ENCODE measurements at places on chromosomes 6 and 20.
A peak's percentile ranks its signal among the peaks of the same experiment; 100 is the strongest.

- DNase-seq: no peak
Observed at GRCh38 chr20:61857414-61857775, 208.3 kb downstream of the TAF4 start.

- DNase-seq: peak; percentile 83
Observed at GRCh38 chr6:53794720-53795339, at the start of gene LRRC1. LRRC1 (plus strand) TSS chr6:53795005; CDS start chr6:53795257, 252 bp downstream.

GRCh38 chr6:156816505-156816904 lies 39.3 kb downstream of the ARID1B start:
- no peak for DNase-seq

GRCh38 chr20:47296950-47297349 lies 59.5 kb downstream of the ZMYND8 start:
- no peak for DNase-seq

DNA sequence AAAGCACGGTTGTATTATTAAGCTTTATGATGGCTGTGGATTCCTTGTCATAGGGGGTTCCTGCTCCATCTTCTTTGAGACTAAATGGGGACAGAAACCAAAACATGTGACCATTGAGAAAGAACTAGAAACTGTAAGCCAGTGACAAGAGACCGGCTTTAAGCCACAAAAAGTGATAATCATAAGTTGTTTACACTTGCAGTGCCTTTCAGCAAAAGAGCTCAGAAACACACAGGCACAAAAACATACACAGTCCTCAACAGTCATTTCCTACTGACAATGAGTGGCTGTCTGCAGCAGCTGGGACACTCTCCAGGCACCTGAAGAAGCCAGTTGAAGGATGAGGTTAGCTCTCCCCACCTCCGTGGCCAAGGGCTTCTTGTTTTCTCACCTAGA lies 20.0 kb upstream of the UBE2J1 start:
- no peak for DNase-seq

GRCh38 chr6:45045253-45045601 lies 282.9 kb upstream of the RUNX2 start:
- no peak for DNase-seq

DNA sequence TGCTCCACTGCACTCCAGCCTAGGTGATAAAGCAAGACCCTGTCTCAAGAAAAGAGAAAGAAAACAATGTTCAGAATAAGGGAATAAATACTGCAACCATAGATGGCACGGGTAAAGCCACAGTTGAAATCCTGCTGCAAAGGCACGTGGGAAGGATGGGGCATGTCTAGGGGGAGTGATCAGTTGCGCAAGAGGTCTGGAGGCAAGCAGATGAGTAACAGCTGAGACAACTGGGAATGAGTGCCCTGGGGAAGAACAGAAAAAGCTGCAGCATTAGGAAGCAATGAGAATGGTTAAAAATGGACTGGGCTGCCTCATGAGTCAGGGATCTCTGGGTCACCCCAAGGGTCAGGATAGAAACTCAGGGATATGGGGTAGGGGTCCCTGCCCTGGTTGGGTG lies 96.3 kb downstream of the GMPR start:
- no peak for DNase-seq

DNA sequence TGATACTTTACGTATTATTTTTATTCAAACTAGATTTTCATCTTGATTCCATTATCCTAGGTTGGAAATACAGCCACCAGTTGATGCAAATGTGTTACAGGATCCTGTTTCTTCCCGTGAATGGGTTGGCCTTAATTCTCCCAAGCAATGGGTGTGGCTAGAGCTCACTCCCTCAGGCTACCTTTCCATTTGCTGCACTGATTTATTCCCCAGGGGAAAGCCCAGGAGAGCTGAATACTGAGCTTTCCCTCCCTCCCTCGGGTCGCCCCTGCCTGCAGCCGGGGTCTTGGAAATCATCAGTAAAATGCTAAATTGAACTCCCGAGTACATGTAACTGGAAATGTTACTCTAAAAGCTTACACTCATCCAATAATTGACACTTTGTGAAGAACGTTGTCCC lies 9.9 kb downstream of the SMOC2 start:
- no peak for DNase-seq

GRCh38 chr20:34222208-34222607 lies 19.0 kb upstream of the ASIP start:
- no peak for DNase-seq

DNA sequence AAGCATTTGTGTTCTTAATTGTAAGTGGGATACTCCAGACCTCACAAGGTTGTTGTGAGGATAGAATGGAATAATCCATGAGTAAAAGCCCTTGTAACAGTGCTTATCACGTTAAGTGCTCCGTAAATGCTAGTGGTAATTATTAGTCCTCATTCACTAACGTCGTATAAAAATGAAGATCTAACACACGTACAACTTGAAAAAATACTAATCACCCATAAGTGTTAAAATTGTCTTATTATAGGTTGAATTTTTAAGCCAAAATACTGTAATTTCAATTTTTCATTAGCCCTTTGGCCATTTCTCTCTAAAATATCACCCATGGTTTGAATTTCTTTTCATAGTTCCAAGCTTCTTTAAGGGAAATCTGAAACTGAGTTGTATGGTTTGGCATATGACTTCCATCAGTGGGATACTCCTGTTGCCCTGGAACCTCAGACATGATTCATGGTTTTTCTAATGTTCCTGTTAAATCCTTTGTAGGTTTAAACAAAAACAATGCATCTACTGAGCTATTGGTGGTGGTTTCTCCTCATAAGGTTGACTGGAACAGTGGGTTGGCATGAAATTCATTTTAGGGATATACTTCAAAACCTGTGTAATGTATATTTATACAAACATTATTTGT lies 19.1 kb downstream of the XRN2 start:
- DNase-seq: no peak

DNA sequence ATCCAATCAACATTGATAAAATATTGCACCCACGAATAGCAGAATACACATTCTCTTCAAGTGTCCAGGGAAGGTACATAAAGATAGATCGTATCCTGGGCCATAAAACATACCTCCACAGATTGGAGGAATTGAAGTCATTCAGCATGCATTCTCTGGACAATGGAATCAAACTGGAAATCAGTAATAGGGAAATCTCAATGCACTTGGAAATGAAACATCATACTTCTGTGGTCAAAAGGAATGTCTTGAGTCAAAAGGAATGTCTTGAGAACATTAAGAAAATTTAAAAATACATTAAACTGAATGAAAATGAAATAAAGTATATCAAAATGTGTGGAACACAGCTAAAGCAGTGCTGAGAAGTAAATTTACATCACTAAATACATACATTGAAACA lies 138.8 kb downstream of the TFAP2A start:
- DNase-seq: no peak

GRCh38 chr6:136503303-136504029 lies 46.8 kb downstream of the MAP7 start:
- no peak for DNase-seq

GRCh38 chr6:130520801-130521200 lies 155.0 kb downstream of the TMEM200A start:
- DNase-seq: no peak

- DNase-seq: no peak
Observed at GRCh38 chr6:72956272-72956671, 269.0 kb downstream of the KHDC1L start.

- DNase-seq: no peak
Observed at GRCh38 chr20:7214081-7214740, 446.7 kb downstream of the BMP2 start.

GRCh38 chr6:24972311-24972958 lies 36.7 kb upstream of the RIPOR2 start:
- no peak for DNase-seq

GRCh38 chr6:84665401-84665800 lies 99.0 kb downstream of the TBX18 start:
- no peak for DNase-seq

GRCh38 chr6:21494505-21494904 lies 99.0 kb upstream of the SOX4 start:
- DNase-seq: no peak

DNA sequence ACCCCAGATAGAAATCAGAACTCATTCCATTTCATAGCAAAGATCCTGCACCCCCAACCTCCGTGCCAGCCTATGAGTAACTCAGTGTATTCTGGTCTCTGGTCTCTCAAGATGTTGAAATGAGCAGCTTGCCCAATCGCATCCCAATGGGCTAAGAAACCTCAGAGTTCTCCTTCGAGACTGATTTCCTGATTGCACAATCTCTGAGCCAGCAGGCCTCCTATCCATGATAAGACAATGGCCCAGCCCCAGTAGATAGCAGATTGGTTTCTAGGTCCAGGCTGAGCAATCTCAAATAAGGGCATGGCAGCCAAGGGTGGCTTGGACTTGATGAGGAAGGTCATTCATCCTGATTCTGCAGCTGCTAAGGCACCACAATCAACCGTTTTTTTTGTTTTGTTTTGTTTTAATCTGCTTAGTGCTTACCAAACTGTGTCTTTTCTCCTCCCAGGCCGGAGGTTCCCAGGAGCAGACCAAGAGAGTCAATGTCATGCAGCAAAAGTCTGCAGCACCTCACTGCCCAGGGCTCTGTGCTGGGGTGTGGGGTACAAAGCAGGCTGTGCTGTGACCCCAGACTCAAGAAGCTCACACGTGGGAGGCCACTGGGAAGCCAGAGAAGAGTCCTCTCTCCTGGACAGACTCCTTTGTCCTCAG lies 125.1 kb upstream of the NXT1 start:
- DNase-seq: no peak

GRCh38 chr20:8118039-8118438 lies 14.0 kb upstream of the PLCB1 start:
- no peak for DNase-seq

- no peak for DNase-seq
Observed at GRCh38 chr6:71279321-71279720, 9.3 kb upstream of the OGFRL1 start.

- no peak for DNase-seq
Observed at GRCh38 chr6:100460650-100461204, 4.0 kb downstream of the SIM1 start.

DNA sequence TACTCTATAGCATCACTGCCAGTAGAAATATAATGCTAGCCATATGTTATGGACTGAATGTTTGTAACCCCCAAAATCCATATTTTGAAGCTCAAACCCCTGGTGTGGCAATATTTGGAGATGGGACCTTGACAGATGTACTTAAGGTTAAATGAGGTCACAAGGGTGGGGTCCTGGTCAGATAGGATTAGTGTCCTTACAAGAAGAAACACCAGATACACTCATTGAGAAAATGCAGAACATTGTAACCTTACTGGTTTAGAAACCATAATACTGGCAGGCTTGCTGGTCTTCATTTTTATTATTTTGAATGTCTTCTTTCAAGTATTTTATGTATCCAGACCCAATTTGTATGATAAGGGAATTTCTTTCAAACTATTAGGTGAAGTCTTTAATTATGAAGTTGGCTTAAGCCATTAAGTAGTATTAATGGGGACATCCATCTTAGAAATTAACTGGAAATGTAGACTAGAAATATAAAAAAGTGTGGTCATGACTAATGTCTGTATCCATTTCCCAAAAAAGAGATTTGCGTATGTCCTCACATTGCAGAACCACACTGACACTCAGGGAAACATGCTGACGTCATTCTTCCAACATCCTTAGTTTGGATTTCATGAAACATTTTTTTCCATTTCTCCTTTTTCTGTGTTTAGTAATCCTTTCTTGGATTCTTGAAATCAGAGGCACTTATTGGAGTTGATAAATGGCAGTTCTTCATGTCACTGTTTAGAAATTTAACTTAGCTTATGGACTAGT lies 32.4 kb downstream of the SLC16A10 start:
- DNase-seq: no peak

DNA sequence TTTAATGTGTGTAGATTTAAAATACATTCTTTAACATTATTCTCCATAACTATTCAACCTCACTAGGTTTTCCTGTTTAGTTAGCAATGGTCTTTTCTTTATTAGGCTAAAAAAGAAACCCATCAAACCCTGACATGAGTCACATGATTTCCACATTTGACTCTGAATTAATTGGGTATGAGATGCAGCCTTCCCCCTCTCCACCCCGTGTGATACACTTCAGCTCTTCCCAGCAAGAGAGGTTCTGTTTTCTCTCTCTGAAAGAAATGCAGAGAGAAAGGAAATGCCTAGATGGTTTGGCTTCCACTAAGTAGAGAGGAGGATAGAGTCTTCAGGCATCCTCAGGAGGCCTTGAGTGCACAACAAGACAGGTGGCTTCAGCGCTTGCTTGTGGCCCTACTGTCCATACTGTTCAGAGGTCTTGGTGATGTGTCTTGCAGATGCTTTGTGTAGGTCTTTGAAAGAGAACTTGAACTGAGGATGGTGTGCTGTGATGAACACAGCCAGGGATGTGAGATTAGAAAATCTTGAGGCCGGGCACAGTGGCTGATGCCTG lies 17.3 kb downstream of the FARS2 start:
- no peak for DNase-seq

- DNase-seq: no peak
Observed at GRCh38 chr20:39010496-39010895, 48.4 kb downstream of the DHX35 start.

DNA sequence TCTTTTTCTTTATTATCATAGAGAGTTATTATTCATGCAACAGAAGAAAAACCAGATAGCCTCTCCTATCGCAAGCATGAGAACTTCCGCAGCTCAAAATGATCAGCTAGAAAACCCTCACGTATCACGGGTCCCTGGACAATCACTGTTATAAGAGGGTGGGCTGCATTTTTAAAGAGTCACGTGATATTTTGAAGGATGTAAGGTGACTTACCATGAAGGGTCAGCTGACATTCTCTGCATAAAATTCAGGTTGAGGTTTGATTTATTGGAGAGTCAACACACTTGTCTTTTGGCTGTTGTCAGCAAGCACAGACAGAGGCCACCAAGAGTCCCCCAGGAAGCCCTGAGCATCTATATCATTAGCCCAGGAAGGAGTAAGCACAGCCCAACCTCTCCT lies 39.5 kb downstream of the ID4 start:
- DNase-seq: no peak

GRCh38 chr6:69771158-69771906 lies 25.5 kb downstream of the LMBRD1 start:
- no peak for DNase-seq

GRCh38 chr6:148518511-148519156 lies 176.0 kb downstream of the SASH1 start:
- no peak for DNase-seq

GRCh38 chr20:50038574-50038991 lies 55.8 kb downstream of the SNAI1 start:
- no peak for DNase-seq

DNA sequence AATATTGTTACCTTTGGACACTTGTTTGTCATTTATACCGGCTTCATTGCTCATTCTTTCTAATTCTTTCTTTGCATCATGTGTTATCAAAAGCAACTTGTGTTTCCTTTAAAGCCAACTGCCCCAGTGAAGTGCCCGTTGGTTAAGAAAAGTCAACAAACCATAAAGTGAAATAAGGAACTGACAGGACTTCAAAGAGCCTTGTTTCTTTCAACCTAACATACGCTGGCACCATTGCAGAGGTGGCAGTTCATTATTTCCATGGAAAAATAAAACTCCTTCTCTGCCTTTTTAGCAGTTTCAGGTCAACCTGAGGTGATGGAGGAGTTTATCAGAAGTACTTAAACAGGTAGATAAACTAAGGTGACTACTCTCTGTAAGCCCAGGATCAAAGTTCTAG lies 28.8 kb downstream of the FERMT1 start:
- DNase-seq: no peak

- DNase-seq: no peak
Observed at GRCh38 chr6:139161169-139161568, 26.3 kb downstream of the HECA start.
